Astrocyte (in vitro differentiated cells and primary cell): ENCODE measurements at places on chromosomes 4 and X. TPM values are rescaled to one million over a fixed set of nuclear protein-coding genes. Genes with fewer than 3 reads are reported as not detected.

DNA sequence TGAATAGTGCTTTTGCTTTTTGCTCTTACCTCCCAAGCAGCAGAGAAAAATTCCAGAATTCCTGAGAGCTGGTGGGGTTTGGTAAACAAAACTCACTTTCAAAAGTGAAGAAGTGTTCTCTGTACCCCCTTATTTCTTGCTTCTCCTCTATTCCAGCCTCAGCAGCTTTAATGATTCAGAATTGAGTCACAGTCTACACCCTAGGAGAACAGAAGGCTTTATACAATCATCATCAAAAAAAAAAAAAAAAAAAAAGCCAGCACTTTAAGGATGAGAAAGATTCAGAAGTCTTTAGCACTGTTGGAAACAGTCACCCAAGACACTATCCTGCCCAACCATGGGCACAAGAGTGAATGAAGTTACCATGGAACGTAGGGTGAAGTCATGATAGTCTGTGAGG lies 1583.1 kb upstream of the PCDH10 start:
- DNase-seq, result no peak

The AFF2 gene
- 8.3 and 8.9 TPM in 2 replicates for total RNA-seq

DNA sequence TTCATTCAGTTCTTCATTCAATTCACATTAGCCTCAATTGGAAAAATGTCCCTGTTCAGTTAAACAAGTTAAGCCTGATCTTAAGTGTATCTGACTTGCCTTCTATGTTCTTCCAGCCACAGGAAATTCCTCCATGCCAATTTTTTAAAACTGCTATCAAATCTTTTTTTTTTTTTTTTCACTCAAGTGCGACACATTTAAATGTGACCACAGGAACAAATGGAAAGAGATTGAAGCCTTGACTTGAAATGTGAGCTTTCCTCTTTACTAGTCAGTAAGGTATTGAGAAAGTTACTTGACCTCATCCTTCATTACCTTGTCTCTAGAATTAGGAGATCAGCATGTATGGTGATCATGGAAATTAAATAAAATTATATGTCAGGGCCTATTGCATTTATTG lies 165.1 kb downstream of the SLIT2 start:
- no peak for DNase-seq

DNA sequence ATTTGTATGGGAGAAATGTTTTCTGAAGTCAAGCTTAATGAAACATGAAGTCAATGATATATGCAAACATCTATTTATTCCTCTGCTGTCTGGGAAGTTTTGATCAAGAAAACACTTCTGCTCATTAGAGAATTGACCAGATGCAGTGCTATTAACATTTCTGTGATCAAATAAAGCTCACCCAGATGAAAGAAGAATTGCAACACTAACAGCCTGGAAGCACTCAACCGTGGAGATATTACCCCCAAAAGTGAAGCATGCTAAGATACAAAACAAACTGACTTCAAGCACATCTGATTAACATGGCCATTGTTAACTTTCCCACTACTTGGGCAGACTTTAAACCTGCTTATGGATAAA lies 73.7 kb upstream of the GUCY1A1 start:
- DNase-seq, result peak; percentile 36

The WDFY3 gene
- 76.6 and 89.5 TPM in 2 replicates for total RNA-seq

DNA sequence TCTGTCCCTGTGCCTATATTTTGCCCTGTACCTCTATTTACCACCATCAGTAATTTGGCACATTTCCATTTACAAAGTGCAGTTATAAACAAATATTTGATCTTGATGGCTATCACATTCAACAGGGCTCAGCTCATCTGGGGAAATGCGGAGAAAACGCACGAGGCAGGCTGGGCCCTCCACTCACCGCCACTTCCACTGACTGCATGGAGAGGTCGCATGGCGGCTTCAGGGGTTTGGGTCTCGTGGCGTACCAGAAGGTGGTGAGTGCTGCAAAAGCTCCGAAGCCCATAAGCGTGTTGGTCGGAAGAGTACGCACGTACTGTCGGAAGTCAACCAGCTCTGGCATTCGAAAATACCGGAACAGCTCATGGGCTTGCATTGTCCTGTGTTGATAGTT lies 22.6 kb downstream of the ACSL1 start:
- no peak for DNase-seq

- no peak for DNase-seq
Observed at GRCh38 chrX:148885203-148885602, 384.8 kb downstream of the AFF2 start.

The TMSB15A gene
- total RNA-seq, result 0.46 and 1.6 TPM in 2 replicates

DNA sequence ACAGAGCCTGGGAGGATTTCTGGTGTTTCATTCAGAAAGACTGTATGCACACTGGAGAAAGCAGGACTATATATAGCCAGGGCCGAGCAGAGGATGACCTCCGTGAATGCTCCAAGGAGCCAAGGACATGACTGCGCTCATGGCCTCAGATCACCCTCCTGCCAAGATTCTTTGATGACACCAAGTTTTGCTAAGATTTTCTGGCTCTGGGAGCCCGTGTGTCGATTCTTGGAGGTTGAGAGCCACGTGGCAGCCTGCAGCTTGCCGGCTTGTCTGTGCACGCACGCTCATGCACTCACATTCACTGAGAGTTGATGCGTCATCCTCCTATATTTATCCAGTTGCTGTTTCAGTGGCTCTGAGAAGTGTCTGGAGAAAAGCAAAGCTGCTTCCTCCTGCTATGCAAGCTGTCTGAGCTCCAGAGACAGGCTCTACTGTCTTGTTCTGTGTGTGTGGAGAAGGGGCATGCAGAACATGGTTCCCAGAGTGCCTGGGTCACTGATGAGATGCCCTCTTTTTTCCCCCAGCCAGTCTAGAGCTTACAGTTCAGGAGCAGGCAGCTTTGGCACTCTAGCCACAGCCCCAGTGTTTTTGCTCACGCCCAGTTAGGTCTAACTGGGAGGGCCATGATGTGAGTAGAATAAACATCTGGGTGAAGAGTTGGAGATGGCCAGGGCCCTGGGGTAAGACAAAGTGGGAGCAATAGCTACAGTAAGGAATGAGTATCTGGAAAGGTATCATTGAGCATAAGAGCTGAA lies 64.9 kb upstream of the SCOC start:
- peak; percentile 95 for DNase-seq

- DNase-seq, result peak; percentile 41
Observed at GRCh38 chr4:6200011-6200921, at the start of gene JAKMIP1. Gene JAKMIP1, minus strand, starts transcription at chr4:6200549. Its CDS starts 87,699 bp downstream, at chr4:6112850.

The PAGE2B gene
- total RNA-seq, result not detected in 2 replicates

GRCh38 chr4:40466789-40467188 lies 131.7 kb downstream of the CHRNA9 start:
- no peak for DNase-seq

DNA sequence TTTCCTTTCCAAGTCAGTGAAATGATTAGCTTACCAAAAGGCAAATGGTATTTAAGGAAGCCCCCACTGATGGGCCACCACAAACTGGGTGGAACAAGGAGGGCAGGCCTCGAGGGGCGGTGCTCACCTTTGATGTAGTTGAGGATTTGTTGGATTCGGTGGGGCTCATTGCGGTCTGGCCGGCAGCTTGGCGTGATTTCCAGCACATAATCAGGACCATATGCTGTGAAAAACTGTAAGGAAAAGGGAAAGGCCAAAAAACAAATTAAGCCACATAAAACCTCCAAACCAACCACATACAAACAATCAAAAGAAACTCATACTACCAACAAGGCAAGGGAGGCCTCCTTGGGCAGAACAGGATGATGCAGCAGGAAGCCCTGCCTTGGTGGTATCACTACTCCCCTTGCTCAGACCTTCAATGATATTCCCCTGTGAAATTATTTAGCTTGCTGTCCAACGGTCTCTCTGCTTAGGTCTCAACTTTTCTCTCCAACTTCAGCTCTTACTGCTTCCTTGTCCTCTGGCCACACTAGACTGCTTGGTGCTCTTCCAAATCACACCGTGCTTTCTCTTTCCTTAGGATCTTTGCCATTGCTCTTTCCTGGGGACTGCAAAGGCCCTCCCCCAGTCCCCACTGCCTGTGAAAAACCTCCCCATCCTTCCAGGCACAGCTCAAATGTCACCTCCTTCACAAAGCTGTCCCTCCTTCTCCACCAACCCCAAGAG lies 46.1 kb upstream of the CITED1 start:
- peak; percentile 9 for DNase-seq

DNA sequence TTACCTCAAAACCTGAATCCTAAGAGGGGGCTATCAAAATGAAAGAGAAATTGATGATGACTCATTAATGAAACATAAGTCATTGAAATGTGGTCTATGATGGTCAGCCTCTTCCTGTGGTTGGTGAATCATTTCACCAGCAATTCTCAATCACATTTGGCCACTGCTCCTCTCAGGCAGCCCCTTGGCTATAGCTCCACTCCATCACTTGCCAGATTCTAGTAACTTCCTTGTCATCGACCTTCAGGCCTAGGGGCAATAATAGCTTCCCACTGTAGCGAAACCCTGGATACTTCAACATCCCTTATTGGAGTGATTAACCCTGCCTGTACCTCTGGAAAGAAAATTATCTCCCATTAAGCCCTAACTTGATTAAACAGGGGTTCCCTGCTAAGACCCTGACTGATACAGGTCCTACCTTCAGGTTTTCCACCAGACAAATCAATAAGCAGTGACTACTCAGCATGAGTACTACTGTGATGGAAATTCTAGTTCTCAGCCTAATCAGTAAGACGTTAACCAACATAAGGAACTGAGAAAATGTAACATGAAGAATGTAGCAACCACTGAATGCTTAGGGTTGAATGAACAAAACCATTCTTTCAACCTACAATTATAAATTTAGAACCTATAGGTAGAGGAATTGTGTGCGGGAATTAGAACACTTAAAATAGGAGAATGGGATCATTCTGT lies 30.4 kb downstream of the ADH7 start:
- DNase-seq, result peak; percentile 95

GRCh38 chrX:66035667-66036066 lies 4.2 kb downstream of the VSIG4 start:
- no peak for DNase-seq

The SEPTIN6 gene
- 24.7 and 25.3 TPM in 2 replicates for total RNA-seq

DNA sequence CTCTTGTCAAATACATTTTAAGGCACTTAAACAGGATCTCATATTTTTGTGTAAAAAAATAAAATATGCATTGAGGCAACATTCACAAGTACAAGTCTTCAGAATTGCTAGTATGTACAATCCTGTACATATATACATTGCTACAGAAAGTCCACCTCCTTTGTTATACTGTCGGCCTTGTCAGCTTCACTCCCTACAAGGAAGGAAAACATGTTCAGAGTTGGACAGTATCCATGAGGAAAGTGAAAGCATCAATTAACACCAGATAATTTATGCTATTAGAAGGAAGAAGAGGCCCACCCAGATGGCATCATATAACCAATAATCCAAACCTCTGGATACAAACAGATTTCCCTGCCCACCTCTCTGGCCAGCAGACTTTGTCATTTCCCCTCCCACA lies 42.0 kb downstream of the REELD1 start:
- DNase-seq, result no peak

DNA sequence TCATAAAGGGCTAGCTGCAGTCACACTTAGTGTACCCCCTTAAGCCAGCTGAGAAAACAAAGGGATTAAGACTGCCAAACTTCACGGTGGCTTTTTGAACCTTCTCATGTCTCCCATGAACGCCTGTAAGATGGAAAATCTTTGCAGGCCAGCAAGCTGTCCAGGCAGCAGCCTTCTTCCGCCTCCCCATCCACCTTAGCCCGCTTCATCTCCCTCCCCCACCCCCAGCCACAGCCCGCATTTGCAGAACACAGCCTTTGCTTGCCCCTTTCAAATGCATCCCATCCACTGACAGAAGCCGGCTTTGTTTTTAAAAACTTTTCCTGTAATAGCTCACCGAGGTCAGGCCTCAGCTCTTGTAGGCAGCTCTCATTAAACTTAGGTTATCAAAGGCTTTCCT lies 113.8 kb upstream of the FAM9B start:
- no peak for DNase-seq
